ENCODE measurements at places on chromosomes 12 and 14.

GRCh38 chr14:19917955-19918518 lies 2.4 kb upstream of the OR4K5 start:
- no peak for DNase-seq

- DNase-seq, result no peak
Observed at GRCh38 chr14:51682411-51682810, 30.7 kb downstream of the FRMD6 start.

- no peak for DNase-seq
Observed at GRCh38 chr14:50533806-50534205, 1.4 kb upstream of the MAP4K5 start.

- DNase-seq, result no peak
Observed at GRCh38 chr12:105822131-105823105, 316.3 kb downstream of the NUAK1 start.

DNA sequence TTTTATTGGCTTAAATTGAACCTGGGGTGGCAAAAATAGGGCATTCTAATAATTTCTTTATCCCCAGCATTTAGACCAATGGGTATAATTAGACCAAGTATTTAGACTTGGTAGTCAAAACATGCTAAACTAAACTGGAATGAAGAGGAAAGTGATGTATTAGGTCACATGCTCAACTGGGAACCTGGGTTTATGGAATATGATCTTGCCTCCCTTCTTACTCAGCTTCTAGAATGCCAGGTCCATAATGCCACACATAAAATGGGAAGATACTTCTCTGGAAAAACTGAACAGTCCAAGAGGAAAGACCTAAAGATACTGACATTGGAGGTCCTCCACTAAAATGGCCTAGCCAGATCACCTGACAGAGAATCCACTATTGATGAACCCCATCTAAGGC lies 6.2 kb upstream of the BIN2 start:
- no peak for DNase-seq

GRCh38 chr12:22116376-22116775 lies 70.4 kb downstream of the CMAS start:
- DNase-seq, result no peak

GRCh38 chr14:80427101-80427500 lies 215.8 kb upstream of the DIO2 start:
- DNase-seq, result no peak

- no peak for DNase-seq
Observed at GRCh38 chr12:25715102-25715501, 162.0 kb upstream of the LMNTD1 start.

GRCh38 chr14:35897616-35898111 lies 71.5 kb downstream of the BRMS1L start:
- no peak for DNase-seq

DNA sequence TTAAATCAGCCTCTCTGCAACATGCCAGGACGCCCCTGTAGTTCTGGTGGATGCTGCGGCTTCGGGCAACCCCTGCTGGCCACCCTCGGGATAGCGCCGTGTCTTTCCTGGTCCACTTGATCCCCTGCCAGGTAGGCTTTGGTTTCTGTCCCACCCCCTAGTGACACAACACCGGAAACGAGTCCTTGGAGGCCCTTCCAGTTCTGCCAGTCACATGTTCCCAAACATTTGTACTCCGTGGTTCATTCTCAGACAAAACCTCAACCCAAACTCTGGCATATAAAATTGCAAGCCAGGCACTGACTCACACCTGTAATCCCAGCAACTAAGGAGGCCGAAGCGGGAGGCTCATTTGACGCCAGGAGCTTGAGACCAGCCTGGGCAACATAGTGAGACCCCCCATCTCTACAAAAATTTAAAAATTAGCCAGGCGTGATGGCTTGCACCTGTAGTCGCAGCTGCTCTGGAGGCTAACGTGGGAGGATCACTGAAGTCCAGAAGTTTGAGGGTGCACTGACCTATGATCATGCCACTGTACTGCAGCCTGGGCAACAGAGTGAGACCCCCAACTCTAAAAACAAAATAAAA lies 37.0 kb downstream of the RASAL1 start:
- peak; percentile 15 for DNase-seq

DNA sequence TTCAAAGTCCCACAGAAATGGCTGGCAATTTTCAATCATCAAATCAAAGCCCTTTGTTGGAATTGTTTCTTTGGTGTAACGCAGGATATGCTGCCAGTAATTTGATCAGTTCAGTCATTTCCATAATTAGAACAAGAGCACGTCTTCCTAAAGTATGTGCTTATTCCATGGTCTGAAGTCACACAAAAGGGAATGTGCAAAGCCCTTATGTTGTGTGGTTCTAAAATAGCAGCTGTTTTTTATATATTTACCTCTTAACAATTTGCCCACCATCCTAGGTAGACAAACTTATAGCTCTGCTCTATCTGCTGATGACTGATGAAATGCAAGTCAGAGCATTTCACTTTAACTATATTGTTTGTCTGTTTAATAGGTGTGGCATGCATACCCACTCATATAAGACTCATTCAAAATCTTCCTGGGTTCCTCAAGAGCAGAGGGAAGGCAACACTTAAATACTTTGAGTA lies 176.1 kb upstream of the SLC38A2 start:
- no peak for DNase-seq

GRCh38 chr12:80769553-80770140 lies 52.9 kb downstream of the MYF5 start:
- no peak for DNase-seq

DNA sequence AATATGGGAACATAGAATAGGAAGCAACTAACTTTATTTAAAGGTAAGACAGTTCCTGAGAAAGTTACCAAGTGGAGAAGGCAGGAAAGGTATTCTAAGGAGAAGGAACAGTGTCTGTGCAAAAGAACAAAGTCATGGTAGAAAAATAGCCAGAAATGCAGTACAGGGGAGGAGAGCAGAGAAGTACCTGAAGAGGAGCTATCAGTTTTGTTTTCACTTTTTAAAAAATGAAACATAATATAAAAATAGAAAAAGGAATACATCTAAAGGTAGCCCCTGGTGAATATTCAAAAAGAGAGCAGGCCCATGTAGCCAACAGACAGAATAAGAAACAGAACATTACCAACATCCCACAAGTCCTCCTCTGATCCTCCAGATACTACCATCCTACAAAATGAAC lies 408.7 kb downstream of the ADAMTS20 start:
- DNase-seq, result no peak

DNA sequence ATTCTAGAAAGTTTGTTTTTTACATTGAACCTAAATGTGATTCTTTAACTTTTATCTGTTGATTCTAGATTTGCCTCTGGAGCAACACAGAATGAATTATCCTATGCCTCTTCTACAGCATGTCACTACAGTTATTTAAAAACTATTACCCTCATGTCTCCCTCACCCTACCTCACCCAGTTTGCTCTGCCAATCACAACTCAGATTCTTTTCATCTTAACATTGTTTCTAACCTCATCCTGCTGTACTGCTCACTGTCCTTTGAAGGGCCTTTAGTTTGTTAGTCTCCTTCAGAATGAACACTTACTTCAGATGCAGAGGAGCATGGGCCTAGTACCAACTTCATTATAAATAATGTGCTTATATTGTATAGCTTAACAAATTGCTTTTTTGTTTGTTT lies 21.5 kb downstream of the YLPM1 start:
- no peak for DNase-seq

DNA sequence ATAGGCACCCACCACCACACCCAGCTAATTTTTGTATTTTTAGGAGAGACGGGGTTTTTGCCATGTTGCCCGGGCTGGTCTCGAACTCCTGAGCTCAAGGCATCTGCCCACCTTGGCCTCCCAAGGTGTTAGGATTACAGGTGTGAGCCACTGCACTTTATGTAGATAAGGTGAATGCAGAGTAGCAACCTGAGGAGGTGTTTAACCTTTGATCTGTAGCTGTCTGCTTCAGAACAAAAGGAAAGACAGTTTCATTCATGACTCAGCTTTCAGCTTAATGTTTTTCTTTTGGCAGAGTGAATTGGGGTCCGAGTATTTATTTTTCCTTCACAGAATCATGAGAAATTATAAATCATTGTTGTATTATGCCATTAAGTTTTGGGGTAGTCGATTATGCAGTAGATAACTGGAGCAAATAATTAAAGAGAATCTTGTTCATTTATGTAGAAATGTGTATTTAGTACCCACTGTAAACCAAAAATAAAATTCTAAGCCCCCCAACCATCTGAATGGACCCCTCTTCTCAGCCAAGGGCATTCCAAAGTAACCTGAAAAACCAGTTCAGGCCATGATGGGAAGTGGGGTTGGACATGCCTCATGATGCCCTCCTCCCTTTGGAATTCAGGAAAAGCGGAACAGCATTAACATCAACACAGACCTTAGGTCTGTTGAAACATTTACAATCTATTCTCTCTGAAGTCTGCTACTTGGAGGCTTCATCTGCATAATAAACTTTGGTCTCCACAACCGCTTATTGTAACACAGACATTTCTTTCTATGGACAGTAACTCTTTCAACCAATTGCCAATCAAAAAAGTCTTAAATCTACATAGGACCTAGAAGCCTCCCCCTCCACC lies 10.7 kb upstream of the STX2 start:
- DNase-seq, result no peak

DNA sequence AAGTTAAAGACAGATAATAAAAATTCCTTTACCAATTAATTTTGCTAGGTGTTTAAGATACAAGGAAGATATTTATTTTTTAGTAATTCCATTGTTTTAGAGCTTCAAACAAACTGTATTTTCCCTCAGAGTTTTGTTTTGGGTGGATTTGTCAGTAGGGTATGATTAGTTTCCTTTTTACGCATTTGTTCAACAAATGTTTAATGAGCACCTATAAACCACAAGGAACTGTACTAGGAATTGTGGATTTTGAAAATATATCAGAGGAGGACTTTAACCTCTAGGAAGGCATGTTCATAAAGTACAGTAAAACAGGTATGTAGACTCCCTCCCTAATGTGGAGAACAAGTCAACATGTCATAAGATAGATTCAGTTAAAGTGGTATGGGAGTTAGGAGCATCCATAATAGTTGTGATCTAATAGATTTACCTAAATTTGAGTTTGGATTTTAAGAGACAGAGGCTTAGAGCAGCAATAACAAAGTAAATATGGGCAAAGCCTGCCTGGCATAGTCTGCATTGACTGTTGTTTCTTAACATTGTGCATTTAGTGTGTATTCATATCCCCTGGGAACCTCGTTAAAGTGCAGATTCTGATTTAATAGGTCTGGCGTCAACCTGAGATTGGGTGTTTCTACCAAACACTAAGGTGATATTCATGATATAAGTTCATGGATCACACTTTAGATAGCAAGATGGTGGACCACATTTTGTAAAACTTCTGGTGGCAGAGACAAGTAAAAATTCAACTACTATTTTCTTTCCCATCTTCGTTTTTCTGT lies 232.0 kb downstream of the ERC1 start:
- DNase-seq, result no peak

- DNase-seq, result no peak
Observed at GRCh38 chr12:53954694-53955035, at the start of gene HOXC12. Gene HOXC12 (plus strand): TSS chr12:53954903. CDS start chr12:53954930, 27 bp downstream.

GRCh38 chr12:53107122-53107521 lies 3.8 kb downstream of the SOAT2 start:
- no peak for DNase-seq

- no peak for DNase-seq
Observed at GRCh38 chr12:82805812-82806497, 119.2 kb downstream of the TMTC2 start.

DNA sequence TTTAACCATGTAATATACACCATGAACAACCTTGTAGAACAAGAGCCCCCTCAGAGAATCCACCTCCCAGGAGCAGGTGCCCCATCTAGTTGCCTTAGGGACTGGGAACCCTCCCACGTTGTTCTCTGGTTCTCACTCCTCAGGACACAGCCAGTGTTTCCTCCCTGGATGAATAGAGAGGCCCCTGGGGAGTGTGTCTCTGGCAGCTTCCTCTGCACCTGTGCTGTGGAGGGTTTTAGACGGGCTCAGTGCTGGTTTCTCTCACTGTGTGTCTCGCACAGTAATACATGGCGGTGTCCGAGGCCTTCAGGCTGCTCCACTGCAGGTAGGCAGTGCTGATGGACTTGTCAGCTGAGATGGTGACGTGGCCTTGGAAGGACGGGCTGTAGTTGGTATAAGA lies 581.3 kb downstream of the TMEM121 start:
- DNase-seq, result no peak

All from stimulated activated CD8-positive, alpha-beta memory T cell treated with anti-CD3 and anti-CD28 coated beads, Interleukin-7, amount 100 ng/mL, for 4 hours (primary cell).